SK-N-MC (cell line): ENCODE measurements at places on chromosomes 5 and 9.

- no peak for DNase-seq
These were observed 27.0 kb upstream of the SLC6A3 start for GRCh38 chr5:1471997-1472963.

GRCh38 chr9:127360829-127361228, 36.1 kb upstream of the SLC2A8 start:
- no peak for DNase-seq

DNA sequence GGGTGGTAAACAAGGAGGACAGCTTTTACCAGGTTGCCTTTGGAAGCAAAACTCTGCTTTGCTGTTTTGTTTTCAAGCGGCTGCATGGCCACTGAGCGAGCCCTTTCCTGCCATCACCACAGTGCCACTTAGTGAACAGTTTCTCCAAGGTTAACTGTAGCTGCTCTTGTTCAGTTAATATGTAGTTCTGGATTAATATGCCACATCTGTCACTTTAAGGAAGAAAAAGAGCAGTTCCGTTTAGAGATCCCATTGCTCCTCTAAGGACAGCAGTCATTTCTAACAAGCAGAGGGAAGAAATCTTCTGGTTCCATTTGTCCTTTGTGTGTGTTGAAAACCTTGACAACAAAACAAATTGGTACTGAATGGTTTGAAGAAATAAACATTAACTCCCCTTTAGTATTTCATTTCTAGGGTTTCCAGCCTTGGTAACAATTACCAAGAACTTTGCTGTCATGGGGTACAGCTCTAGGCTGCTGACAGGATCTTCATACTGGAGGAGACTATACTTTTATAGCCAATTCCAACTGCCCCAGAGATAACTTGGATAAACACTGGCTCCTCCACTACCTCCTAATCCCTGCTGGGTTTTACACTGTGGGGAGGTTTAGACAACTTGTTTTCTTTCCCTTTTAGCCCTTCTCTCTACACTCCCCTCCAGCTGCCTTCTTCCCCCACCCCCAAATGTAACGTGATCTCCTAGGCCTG, 10.3 kb upstream of the ABL1 start:
- no peak for DNase-seq

GRCh38 chr5:95087816-95088317, 197.0 kb downstream of the MCTP1 start:
- no peak for DNase-seq

DNA sequence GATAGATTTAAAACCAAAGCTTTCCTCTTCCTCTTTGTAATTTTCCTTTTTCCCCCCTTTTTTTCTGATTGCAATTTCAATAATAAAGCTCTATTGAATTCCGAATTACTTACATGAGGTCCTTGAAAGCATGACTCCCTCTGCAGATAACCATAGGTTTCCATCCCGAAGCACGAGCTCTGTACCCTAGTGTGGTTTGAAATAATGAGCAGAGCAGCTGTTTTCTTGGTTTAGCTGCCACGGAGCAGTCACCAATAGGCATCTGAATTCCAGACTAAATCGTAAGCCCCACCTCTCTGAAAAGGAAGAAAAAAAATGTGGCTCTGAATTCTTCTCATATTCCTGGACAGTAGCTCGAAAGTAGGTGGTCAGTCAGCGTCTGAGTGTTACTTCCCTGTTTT, 18.5 kb upstream of the GNE start:
- no peak for DNase-seq

DNA sequence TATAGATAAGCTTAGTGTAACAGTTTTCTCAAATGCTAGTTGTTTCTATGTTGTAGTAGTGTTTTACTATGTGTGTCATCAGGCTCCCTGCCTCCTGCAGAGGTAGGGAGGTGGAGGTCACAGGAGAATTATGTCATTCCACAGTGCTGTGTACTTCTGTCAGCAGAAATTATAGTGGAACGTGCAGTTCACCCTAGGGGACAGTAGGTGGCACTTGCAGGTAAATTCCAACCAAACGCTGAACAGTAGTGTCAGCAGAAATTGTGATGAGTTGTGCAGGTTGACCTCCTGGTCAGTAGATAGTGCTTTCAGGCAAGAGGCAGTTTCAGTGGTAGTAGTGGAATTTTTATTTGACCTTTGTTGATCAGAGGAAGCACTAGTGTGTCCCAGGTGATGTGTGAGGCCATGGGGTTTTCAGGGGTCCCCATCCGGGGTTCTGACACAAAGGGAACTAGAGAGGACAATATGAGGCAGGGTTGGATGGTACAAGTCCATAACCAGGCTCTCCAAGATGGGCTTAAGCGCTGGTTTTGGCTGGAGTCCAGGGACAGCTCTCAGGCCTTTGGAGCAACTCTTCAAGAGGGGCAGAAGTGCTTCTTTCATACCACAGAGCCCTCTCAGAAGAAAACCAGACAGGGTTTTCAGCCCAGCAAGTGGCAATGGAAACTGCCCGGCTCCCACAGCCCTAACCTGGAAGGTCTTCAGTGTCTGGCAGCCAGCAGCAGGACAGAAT, 402.9 kb downstream of the CYLC2 start:
- DNase-seq: no peak

DNA sequence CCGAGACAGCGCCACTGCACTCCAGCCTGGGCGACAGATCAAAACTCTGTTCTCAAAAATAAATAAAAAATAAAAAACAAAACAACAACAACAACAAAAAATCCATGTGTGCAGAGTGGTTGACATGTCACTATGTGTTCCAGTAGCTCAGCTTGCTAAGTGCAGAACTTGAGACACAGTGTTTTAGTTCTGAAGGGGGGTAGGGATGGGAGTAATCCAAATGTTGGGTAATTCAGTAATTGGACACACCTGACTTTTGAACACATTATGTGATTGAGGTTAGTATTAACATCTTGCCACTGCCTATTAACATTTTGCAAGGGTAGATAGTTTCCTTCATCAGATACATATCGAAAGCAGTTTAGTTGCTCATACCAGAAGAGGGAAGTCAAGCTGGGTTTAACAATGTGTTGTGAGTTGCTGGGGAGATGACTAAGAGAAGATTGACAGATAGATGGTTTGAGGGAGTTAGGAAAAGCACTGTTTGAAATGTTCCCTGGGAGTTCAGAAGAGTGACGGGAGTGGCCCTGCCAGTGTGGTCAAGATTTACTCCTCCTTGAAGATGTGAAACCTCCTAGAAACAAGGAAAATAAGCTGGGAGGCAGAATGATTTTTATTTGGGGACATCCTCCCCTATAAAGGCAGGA, 928 bp downstream of the HACD4 start:
- no peak for DNase-seq

- DNase-seq: no peak
These were observed 527.0 kb upstream of the CLINT1 start for GRCh38 chr5:158385982-158386381.

GRCh38 chr5:95799191-95799835, 23.2 kb downstream of the GLRX start:
- no peak for DNase-seq

DNA sequence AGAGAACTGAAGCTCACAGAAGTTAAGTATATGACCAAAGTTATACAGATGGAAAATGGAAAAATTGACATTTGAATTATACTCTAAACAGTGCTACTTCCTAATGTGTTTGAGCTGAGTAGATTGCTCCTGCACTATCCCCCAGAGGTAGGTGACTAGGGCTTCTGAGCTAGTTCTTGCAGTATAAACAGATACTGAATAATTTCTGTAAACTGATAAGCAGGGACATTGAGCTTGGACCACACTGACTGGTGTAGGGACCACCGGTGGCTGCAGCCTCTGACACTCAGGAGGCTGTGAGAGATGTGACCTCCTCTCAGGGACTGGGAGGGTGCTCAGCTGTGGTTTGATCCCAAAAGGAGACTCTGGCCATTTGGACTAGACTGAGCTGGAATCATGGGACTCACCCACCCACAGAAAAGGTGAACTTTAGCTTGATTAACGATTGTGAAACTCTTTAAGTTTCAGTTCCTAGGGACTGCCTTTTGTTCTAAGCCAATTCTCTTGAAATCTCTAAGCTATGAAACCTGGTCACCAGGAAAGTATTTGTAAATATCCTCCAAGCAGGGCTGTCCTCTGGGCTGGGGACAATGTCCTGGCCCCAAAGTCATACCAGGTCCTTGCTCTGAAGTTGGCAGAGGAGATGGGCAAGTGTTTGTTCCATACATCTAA, 291.5 kb downstream of the SEC61B start:
- no peak for DNase-seq

- DNase-seq: no peak
These were observed 154.5 kb downstream of the PAPPA start for GRCh38 chr9:116308076-116308475.

- no peak for DNase-seq
These were observed 63.5 kb upstream of the CCL21 start for GRCh38 chr9:34773306-34773910.

DNA sequence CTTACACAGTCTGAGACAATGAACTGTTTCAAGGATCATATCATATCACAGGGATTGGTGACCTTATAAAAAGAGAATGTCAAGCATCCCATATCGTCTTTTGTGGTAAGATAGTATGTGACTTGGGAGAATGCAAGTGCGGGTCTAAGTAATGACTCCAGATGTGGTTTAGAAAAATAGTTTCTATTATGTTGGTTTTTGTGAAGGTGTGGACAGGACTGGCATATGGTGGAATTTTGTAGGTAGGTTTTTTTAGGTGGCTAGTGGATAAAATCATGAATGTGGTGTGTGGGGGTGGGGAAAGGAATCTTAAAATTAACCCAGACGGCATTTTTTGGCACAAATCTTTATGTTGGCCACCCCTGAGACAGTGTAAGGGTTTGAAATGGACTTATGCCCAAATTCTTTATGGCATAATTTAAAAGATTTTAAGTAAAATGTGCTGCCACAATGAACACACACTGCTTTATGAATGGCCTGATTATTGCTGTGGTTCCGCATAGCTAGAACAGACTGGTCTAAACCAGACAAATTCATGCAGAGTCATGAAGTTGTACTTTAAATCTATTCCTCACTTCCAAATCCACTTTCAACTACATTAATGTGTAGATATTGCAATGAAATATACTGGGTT, 204.8 kb upstream of the HAPLN1 start:
- no peak for DNase-seq

DNA sequence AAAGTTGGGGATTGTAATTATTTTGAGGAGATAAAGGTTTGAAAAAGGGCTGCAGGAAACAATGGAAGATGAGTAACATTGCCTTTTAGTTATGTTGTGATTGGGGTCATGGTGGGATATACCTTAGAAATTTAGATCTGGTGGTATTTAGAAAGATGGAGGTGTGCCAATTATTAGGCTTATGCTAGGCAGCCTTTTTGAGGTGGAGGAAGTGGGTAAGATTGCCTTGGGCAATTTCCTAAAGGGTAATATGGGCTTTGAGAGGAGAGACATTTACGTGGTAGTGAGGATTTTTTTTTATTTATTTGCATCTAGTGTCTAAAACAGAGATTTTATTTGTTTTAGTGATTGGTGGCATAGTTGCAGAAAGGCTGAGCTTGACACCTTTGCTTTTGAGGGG, 10.5 kb downstream of the HSPA4 start:
- DNase-seq: no peak

- no peak for DNase-seq
These were observed 110.4 kb downstream of the LIFR start for GRCh38 chr5:38446029-38446522.

DNA sequence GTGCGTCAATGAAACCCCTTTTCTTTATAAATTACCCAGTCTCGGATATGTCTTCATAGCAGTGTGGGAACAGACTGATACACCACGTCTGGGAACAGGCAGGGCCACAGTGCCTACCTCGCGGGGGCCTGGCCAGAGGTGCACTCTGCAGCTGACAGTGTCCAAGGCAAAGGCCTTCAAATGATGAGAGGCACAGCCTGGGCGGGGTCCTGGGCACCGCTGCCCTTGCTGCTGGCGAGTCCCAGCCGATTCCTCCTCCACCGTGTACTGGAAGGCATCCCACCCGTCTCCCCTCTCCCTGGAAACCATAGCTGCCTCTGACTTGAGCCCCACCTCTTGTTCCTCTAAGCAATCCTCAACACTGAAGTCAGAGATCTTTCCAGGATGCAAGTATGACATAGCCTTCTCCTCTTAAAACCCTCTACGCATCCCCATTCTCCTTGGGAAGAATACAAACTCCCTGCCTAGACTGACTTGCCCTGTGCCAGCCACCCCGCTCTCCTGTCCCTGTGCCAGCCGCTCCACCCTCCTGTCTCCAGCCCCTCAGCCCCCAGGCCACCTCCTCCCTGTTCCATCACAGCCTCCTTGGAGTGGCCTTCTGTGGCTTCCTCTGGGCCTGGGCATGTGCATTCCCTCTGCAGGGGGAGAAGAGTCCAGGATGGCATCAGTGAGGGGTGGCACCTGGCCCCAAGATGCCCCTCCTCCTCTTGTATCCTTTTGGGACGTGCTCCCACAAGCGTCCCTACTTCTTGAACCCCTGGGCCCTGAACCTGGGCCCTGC, 8.1 kb upstream of the COL5A1 start:
- no peak for DNase-seq

DNA sequence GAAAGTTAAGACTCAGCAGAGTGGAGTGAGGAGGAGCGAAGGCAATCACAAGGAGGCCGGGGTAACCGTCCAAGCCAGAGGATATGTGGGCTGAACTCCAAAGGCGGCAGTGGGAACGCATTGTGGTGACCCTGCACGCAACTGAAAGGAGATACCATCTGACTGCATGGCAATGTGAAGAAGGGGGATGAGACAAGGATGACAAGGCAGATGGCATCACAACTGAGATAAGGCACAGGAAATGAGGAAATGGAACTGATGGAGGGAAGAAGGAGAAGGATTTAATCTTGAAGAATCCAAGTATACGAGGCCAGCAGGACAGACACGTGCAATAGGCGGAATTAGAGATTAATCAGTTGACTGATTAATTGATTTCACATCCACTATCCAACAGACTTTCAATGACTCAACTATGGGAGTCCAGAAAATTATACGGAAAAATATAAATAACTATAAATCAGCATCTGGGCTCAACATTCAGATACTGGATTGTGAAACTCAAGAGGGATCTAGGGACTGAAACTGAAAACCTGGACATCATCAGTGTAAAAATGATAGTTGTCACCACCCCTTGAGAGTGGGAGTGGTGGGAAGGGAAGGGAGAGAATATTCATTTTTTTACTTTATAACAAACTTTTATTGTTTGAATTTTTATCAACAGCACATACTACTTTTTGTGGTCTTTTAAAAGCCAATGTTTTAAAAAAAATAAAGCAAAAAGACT, 86.1 kb downstream of the ARL15 start:
- no peak for DNase-seq

- no peak for DNase-seq
These were observed 224.1 kb upstream of the TYRP1 start for GRCh38 chr9:12469084-12469483.

DNA sequence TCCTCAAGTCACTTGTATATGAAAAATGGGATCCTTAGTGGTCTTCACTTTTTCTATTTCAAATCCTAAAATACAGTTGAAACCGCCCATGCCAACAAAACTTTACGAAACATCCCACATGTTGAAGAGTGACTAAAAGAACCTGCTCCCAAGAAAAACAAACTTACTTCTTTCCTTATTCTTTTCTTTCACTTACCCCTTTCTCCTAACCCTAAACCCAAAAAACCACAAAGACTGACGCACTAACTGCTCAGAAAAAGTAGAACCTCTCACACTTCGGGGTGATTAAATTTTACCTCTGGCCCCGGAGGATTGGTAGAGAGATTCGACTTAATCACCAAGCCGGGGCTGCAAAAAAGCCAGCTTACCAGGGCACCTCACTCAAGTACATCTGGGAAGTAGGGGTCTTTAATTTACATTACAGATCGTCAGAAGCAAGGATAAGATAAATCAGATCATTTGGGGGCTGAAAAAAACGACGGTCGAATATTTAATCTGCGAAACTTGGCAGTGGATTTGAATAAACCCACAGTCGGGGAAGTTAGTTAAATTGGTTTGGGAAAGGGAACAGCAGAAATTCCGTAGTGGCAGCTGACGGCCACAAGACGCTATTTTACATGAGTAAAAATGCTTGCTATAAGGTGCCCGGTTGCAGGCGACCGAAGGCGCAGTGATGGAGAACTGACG, 1.3 kb downstream of the CDO1 start:
- DNase-seq: no peak
